Cortex of kidney (tissue), 1 donor: ENCODE measurements at places on chromosomes 16 and 17.

DNA sequence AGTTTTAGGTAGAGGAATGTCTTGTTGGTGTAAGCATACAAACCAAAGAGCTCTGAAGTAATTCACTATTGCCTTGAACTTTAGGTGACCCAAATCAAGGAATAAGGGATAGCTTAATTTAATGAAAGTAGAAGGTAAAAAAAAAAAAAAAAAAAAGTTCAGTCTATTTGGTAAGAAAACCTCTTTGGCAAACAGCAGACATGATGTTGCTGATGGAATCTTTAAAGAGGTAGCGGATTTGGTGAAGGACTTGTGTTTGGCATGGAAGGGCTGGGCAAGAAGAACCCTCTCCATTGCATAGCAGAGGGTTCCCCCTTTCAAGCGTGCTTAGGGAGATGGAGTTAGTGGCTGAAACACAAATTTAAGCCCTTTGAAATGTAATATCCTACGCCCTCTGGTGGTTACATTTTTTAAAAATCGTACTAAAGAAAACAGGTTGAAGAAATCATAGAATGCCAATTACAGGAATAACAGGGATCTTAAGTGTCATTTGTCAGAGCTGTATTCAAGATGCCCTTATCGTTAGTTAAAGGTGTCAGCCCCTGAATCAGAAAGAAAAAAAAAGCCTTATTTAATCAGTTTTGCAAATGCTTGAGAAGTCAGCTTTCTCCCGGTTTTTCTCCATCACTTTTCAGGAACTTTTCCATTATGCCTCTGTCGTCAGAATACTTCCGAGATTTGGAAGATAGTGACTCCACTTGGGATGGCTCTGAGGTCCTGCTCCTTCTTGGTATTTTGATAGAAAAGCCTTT, 383.1 kb downstream of the KCNJ2 start:
- DNase-seq = no peak

DNA sequence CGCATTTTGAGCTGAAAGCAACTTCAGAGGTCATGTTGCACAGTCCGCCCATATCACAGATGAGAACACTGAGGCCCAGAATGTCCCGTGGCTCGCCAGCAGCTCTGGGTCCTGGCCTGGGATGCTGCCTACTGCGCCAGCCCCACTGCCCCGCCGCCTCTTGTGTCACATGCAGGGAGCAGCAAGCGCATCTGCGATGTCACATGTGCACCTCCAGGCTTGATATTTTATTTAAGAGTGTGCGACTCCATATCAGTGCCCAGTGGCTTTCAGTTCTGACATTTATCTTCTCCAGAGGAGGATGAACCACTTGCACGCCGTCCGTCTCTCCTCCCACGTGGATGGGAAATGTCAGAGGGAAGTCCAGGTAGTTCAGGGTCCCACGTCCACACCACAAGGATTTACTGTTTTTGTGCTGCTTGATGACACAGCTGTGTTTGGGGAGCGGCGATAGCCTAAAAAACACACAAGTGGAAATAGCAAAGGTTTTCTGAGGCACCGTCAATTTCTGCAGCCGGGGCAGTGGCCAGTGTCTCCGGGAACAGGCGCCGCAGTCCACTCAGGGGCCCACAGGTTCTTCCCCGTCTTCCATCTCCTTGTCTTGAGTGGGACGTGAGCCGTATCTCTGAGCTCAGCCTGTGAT, 7.0 kb upstream of the RBFOX3 start:
- no peak for DNase-seq

DNA sequence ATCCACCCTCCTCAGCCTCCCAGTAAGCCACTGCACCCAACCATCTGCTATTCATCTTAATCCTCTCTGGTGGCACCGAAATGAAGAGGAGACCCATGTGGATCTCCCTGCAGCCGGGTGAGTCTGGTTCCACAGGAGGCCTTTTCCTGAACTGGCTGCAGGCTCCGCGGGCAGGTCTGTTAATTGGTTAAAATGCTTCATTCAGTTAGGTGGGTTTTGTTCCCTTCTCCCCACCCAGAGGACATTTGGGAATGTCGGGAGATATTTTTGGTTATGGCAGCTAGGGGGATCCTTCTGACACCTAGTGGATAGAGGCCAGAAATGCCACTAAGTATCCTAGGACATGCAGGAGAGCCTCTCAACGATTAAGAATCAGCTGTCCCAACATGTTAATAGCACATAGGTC, 16.7 kb downstream of the C16orf54 start:
- no peak for DNase-seq

GRCh38 chr16:68529931-68530701, 9.0 kb upstream of the ZFP90 start:
- DNase-seq = no peak

GRCh38 chr16:2787961-2788360, 601 bp upstream of the PRSS33 start:
- no peak for DNase-seq

GRCh38 chr17:61490540-61490975, 38.3 kb downstream of the TBX4 start:
- DNase-seq = no peak

DNA sequence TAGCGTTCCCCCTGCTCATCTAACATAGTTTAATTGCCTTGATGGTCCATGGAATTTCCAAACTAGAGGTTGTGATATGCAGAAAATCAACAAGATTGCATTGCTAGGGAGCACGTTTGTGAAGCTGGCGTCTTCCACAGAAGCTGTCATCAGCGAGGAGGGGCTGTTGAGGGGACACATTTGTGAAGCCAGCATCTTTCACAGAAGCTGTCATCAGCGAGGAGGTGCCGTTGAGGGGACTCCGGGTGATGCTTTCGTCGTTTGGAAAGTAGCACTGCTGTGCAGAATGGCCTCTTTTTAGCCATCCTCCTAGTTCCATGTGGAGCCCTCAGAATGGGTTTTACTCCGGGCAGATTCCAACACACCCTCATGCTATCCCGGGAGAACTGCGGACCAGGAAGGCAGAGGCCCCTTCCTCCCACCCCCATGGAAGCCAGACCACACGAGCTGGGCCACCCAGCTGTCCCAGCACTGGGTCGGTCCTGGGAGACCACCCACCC, 119.6 kb upstream of the CHMP6 start:
- DNase-seq = no peak

- no peak for DNase-seq
These were observed 1.4 kb downstream of the CEP131 start for GRCh38 chr17:81221371-81221841.

DNA sequence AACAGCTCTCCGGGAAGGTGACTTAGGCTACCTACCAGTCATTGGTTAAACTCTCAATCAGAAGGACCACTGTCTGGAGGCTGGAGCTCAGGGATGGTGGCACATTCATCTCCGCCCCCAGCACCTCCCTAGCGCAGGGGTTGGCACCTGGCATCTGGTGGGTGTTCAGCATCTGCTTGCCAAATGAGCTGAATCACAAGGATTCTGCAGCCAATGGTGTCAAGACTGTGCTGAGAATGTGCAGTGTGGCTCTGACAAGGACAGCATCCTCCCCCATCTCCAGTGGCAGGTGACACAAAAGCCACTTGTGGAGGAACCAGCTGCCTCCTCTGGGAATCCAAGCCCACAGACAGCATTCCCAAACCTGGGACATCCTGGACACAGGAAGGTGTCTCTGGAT, 35.2 kb downstream of the PLXDC1 start:
- DNase-seq = no peak

DNA sequence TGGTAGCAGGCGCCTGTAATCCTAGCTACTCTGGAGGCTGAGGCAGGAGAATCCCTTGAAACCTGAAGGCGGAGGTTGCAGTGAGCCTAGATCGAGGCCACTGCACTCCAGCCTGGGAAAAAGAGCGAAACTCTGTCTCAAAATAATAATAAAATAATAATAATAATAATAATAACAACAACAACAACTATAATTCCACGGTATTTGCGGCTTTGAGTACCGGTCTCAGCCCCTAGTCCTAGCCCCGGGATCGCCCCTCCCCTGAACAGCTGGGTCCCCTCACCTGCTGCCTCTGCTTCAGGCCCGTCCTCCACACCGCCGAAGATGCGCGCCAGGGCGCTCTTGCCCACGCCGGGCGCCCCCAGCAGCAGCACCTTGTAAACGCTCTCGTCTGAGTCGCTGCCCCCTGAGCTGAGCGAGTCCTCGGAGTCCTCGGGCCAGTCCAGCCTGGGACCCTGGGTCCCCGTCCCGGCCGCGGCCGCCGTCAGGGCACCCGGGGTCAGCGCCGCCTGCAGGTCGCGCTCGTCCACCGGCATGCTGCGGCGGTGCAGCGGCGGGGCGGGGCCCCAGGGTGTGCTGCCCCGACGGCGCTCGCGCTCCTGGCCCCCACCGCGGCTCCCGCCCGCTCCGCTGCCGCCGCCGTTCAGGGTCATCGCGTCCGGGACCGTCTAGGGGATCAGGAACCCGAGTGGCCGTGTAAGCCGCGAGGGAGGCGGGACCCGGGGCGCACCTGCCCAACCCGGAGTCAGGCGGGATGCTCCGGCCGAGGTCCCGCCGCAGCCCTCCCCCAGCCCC, 611 bp downstream of the RRAD start:
- DNase-seq = no peak

GRCh38 chr17:10754109-10754508, 24.3 kb upstream of the TMEM220 start:
- DNase-seq = no peak

DNA sequence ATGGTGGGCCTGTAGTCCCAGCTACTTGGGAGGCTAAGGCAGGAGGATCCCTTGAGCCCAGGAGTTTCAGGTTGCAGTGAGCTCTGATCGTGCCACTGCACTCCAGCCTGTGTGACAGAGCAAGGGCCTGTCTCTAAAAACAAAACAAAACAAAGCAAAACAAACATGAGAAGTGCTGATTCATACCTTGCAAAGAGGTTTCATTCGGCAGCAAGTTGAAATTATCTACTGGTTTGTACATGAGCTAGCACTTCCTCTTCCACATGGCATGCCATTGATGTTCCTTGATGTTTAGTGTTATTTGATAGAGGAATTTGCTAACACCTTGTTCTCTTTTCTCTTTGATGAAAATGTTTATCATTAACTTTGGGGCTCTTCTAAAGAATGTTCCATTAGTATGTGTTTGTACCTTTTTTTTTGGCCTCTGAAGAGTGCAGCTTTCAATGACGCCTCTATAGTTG, 50.6 kb downstream of the SPECC1 start:
- no peak for DNase-seq

DNA sequence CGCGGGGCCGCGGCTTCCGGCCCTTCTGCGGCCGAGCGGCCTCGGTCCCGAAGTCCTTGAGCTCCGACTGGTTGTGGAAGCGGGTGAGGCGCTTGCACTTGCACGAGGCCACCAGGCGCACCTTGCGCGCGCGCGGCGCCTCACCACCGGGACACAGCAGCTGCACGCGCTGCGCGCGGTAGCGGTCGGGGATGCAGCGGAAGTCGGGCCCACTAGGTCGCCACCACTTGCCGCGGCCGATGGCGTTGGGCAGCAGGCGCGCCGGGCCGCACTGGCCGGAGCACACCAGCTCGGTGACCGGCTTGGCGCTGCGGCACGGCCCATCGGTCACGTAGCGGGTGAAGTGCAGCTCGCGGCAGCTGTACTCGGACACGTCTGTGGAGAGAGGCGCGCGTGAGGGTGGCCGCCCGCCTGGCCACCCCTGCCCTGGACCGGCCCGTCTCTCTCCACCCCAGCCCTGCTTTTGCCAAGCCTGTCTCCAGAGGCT, 3.2 kb downstream of the SOST start:
- no peak for DNase-seq

DNA sequence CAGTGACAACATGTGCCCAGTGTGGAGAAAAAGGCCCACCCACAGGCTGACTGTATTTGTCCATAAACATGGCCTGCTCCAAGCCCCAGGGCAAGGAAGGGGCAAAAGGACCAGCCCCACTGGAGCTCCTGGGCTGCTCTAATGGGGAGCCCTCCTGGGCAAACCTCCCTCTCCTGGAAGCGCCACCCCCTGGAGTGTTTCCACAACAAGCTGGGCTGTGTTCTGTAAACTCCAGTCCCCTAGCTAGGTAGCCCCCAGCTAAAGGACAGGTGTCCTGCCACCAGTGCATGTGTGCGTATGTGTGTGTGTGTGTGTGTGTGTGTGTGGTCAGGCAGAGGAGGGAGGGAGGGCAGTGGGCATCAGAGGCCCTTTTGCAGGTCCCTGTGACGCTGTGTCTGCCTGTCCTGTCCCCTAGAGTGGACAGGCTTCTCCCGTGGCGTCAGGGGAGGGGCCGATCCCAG, 11.3 kb upstream of the STAC2 start:
- no peak for DNase-seq

GRCh38 chr17:68860941-68861340, 94.3 kb downstream of the ABCA8 start:
- DNase-seq = no peak

DNA sequence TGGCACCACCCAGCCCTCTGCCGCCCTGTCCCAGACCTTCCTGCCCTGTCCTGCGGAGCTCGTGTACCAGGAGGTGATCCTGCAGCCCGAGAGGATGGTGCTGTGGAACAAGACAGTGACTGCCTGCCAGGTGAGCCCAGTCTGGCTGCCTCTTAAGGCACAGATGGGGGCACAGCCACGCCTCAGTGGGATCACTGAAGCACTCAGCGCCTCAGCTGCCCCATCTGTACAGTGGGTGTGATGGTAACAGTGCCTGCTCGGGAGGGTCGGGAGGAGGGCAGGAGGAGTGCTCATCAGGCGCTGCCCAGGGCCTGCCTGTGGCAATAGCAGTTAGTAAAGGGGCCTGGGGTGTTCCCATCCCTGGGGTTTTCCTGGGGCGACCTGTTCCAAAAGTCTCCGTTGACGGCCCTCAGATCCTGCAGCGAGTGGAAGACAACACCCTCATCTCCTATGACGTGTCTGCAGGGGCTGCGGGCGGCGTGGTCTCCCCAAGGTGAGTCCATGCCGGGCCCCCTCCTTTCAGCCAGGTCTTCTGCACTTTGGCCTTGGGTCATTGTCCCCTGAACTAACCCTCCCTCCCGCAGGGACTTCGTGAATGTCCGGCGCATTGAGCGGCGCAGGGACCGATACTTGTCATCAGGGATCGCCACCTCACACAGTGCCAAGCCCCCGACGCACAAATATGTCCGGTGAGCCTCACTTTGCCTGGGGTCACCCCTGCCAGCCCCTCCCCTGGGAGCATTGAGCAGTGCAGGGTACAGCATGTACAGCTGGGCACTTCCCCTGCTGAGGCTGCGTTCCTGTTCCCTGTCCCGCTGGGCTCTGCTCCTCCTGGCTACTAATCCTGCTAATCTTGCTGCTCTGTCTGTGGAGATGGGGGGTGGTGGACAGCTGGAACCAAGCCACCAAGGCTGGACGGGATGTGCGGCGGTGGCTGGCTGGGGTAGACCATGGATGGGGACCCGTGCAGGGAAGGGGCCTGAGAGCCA, 4.5 kb upstream of the TCAP start:
- no peak for DNase-seq

DNA sequence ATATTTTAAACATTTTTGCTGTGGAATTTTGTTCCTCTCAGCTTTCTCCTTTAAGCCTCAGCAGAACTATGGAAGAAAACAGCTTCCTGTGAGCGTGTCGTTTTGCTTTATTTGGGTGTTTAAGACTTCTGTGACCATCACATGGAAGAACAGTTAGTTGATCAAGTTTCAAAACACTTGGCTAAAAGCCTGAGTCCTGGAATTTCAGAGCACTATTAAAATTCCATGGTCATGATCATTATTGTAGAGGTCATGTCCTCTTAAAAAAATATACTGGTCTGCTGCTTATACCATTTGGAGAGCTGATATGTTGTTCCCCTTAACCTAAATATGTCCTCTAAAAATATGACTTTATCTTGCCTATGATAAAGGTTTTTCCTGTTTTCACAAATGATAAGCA, 12.6 kb upstream of the CDR2 start:
- DNase-seq = no peak
